ENCODE measurements at places on chromosomes 5 and 9. TPM values are rescaled to one million over a fixed set of nuclear protein-coding genes. Genes with fewer than 3 reads are reported as not detected.

DNA sequence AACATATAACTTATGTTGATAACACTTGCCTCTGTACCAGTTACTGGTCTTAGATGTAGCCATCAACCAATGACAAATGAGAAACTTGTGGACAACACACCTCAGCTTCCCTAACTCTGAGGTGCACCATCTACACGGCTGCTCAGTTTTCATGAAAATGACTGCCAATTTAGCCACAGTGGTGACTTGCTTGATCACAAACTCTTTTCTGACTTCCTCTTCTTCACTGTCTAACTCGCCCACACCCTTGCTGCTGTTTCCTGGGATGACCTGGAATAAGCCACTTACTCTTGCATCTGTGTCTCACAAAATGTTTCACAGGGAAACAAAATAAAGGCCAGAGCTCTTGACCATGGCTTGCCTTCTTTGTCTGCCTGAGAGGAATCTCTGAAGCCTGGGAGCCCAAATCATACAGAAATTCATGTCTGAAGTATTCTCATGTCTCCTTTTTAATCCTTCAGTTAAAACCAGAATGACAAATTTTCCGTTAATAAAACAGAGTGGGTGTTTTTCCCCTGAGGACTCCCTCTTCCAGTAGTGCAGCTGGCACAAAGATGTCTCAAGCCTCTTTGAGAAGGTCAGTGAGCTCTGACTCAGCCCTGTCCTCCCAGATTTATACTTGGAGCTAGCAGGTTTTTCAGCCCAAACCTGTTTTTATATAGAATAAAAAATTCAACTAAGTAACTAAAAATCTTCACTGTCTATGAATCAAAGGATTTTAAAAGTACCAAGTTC is 126.5 kb upstream of the PAM start:
- DNase-seq, result peak; percentile 44

GRCh38 chr5:43433382-43433781 is 21.2 kb upstream of the CCL28 start:
- DNase-seq, result no peak

DNA sequence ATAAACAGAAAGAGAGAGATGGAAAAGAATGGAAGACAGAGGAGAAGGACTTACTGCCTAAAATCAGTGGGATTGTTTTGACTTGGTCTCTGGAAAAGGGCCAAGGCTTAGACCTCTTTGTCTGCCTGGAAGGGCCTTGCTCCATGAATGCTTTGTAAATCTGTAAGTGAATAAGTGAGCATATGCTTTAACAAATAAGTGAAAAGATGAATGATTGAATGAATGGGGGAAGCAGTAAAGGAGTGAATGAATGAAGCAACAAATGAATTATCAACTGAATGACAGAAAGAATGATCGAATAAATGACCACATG is 5.5 kb downstream of the KCNIP1 start:
- DNase-seq, result no peak

DNA sequence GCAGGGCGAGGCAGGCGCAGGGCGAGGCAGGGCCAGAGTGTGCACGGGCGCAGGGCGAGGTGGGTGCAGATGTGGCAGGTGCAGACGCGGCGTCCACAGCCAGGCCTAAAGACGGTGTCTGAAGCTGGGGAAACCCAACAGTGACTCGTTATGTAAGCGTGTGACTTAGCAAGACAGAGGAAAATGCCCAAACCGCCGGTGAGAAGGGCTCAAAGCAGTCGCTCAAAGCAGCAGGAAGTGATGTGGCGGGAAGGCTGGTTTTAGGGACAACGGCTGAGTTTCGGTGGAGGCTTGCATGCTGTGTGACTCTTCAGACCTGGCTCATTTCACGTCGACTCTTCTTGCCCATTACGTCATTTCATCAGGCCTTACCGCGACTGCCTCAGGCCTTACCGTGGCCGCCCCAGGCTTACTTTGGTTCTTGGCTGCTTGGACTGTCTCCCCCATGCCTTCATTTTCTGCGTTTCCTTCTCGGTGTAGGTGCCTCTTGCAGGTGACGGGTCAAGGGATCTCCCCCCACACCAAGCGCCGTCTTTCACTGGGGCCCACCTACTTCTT is 50.5 kb upstream of the EXOC3 start:
- no peak for DNase-seq

GRCh38 chr9:135155396-135155795 is 67.9 kb downstream of the OLFM1 start:
- DNase-seq, result no peak

GRCh38 chr9:92663951-92664350 is 6.0 kb downstream of the IPPK start:
- DNase-seq, result no peak

- no peak for DNase-seq
Observed at GRCh38 chr5:8585230-8586018, 716.5 kb downstream of the MTRR start.

GRCh38 chr9:19700699-19701098 is 88.1 kb downstream of the SLC24A2 start:
- no peak for DNase-seq

- DNase-seq, result no peak
Observed at GRCh38 chr9:110802416-110803035, 133.9 kb downstream of the MUSK start.

- DNase-seq, result no peak
Observed at GRCh38 chr5:130992095-130992494, 173.0 kb downstream of the HINT1 start.

DNA sequence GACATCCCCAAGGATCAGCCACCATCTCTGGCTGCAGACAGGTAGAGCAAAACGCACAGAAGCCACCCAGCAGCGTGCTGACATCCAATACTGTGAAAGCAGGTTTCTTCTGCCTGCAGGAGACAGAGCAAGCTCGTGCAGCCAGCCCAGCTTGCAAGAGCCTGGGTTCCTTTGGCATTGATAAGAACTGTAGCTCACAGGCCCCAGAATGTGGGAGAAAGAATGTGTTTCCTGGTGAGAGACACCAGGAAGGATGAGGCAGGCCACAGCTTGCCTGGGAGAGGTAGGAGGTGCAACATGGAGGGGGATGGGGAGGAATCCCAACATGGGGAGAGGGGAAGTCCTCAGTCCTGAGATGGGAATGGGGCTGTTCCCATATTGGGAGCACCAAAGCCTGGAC is 34.0 kb upstream of the ARAP3 start:
- no peak for DNase-seq

- no peak for DNase-seq
Observed at GRCh38 chr9:123390337-123391135, 34.5 kb downstream of the CRB2 start.

DNA sequence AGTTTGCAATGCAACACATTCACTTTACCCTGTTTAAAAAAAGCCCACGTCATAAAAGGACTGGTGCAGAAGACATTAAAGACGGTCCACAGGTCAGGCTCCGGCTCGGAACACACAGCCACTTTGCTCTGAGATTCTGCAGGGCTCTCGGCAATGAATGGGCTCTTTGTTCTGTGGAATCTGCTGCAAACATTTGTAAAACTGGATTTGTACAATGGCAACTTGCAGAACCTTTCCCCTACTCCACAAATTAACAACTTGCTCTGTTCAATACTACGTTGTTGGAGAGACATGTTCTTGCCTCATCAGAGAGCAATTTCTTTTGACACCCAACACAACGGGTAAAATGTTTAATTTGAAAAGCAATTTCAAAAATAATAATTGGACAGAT is 13.0 kb upstream of the NR5A1 start:
- DNase-seq, result peak; percentile 76

- DNase-seq, result no peak
Observed at GRCh38 chr5:152953788-152954483, 536.5 kb upstream of the GRIA1 start.

- no peak for DNase-seq
Observed at GRCh38 chr9:24793787-24794186, 248.1 kb upstream of the IZUMO3 start.

DNA sequence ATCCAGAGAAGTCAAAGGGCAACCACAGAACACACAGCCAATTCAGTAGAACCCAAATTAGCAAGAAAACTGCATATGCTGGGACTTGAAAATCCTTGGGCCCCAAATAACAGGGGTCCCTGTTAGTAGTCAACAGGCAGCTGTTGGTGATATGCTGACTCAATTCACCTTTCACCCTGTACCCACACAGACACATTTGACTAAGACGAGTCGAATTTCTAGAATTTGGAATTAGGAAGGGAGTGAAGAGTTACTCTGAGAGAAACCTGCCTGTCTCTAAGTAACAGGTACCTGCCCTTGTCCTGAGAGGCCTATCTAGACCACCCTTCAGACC is 821 bp upstream of the VCP start:
- DNase-seq, result no peak

GRCh38 chr5:167752936-167753335 is 538.5 kb upstream of the WWC1 start:
- no peak for DNase-seq

GRCh38 chr9:133238272-133238850 is 29.3 kb upstream of the OBP2B start:
- peak; percentile 42 for DNase-seq

DNA sequence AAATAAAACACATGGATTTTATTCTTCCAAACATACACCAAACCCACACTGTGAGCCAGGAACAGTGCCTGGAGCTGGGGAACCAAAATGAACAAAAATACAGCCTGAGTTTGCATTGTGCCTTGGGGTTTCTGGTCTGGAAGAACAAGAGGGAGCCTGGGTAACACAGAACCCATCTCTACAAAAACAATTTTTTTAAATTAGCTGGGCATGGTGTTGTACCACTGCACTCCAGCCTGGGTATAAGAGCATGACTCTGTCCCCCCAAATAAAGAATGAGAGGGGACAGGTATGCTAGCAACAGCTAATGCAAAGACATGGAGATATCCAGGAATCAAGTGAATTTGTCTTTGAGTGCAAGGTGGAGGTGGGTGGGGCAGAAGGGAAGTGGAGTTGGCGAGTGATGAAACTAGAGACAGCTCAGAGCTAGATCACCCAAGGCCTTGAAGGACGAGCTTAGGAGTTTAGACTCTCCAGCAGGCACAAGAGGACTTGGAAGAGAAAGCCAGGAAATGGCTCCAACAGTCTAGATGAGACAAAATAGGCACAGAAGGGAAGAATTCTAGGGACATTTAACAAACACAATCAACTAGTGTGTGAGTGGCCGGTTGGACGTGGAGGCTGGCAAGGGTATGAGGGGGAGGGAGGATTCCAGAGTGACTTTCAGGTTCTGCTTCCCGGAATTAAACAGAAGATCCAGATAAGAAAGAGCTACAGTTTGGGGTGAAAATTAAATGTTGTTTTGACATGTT is 47.4 kb downstream of the FNBP1 start:
- no peak for DNase-seq

DNA sequence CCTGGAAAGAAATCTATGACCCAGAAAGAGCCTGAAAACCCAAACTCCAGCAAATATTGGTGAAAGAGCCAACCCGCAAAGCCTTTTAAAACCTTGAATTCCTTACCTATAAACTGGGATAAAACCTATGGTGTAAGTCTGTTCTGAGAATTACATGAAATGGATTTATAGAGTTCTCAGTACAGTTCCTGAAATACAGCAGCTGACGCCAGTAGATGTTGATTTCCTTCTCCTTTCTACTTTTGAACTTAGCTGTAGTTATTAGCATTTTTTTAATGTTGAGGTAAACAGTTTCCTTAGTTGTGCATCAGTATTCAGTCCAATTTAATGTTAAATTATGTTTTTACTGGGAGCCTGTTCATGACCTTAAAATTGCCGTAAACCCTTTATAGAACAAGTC is 3.7 kb downstream of the SPIN1 start:
- no peak for DNase-seq

- DNase-seq, result no peak
Observed at GRCh38 chr9:134188386-134189144, 24.2 kb upstream of the RNU6ATAC start.

GRCh38 chr9:131980267-131981016 is 99.2 kb downstream of the MED27 start:
- no peak for DNase-seq

DNA sequence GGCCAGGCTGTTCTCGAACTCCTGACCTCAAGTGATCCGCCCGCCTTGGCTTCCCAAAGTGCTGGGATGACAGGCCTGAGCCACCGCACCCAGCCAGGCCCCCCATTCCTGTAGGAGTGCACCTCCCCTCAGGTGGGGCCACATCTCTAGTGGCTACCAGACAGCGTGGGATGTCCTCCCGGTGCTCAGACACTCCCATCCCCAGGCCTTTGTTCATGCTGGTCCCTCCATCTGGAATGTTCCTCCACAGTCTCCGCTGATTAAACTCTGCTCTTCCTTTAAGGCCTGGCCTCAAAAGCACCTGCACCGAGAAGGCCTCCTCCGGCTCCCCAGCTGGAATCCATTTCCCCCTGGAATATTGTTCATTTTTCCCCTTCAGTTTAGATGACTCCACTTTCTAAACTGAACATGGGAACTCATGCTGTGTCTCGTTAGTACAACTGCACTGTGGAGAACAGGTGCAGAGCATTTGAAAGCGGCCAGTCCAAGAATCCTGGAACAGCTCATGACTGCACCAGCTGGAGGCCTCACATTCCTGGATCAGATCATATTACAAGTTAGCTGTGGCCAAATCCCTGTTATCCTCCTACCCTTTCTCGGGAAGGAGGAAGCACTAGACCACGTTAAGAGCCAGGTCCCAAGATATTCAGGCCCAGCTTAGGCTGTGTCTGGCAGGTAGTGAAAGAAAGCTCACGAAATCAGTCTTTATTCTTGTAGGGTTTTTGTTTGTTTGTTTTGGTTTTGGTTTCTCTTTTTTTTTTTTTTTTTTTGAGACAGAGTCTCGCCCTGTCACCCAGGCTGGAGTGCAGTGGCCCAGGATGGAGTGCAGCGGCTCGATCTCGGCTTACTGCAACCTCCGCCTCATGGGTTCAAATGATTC is 10.8 kb upstream of the PRRC2B start:
- peak; percentile 75 for DNase-seq

DNA sequence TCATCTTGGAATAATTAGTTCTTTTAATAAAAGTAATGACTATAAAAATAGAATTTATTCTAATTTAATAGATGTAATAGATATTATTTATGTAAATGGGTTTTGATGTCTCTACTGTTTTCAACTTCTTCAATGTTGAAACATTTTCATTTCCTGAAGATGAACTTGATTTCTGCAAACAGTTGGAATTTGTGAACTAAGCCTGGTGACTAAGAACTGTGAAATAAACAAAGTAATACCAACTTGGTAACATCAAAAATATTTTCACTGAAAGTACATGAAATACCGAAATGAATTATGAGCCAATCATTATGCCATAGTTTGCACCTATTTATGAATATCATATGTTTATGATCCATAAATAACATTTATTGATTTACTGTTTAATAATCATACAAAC is 143.8 kb upstream of the FGF10 start:
- no peak for DNase-seq

GRCh38 chr9:101791533-101791932 is 53.1 kb upstream of the GRIN3A start:
- DNase-seq, result no peak

Gene SHOC1
- total RNA-seq, result not detected

Gene OTP
- not detected for total RNA-seq

Gene ANKRD20A1
- not detected for total RNA-seq

Gene BHMT
- total RNA-seq, result not detected

Gene TICAM2
- not detected for total RNA-seq

Gene RALGDS
- 102 TPM for total RNA-seq

Gene TAF11L5
- total RNA-seq, result not detected

Gene DMRT3
- not detected for total RNA-seq

Gene CTNND2
- not detected for total RNA-seq

Gene TAF1L
- under 0.01 TPM for total RNA-seq

Gene TMEM174
- total RNA-seq, result not detected

Gene FOXD4L6
- not detected for total RNA-seq

Gene TRIM41
- 37.9 TPM for total RNA-seq

Gene TLE1
- total RNA-seq, result 82.1 TPM

Gene ROR2
- total RNA-seq, result not detected

Gene IL9
- total RNA-seq, result not detected

Gene ODF2
- 36.0 TPM for total RNA-seq

Gene GOLM1
- total RNA-seq, result 41.0 TPM

Measured in HT-29 (cell line).